ENCODE measurements at places on chromosomes 7 and 10.
A peak's percentile ranks its signal among the peaks of the same experiment; 100 is the strongest.

DNA sequence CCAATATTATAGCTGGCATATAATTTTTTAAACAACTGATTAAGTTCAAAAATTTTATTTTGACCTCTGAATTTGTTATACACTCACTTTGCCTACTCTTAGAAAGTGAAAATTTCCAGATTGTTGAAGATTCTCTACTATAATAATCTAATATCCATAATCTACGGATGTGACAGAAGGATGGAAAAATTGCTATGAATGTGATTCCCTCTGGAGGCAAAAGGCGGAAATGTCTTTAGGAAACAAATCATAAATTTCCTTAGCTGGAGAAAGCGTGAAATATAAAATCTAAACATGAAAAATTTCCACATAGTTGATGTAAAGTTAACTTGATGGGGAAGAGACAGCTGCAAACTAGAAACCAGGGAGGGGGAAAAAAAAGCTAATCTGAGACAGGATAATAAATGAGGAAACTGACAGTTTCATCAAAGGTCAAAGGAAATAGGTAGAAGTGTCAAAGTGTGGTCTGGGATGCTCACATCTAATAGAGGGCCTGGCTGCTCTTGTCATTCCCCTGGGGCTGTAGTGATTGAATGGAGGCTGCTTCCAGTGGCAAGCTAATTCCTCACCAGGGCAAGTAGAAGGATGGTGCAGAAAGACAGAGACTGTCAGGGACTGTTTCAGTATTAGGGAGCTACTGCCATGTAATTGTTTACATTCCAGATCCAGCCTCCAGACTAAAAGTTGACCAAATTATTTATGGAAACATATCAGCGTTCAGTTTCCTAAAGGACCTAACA is 264.5 kb downstream of the SDHAF3 start:
- no peak overlapping the region for H3K4me3 ChIP-seq
- H3K4me1 ChIP-seq: no peaks in the 10 kb centered on the region
- no peaks in the 10 kb centered on the region for H3K36me3 ChIP-seq
- H3K27me3 ChIP-seq: no peaks in the 10 kb centered on the region
- no peak overlapping the region for H3K27ac ChIP-seq

- no peaks in the 10 kb centered on the region for H3K36me3 ChIP-seq
- H3K4me3 ChIP-seq: no peak overlapping the region
- no peaks in the 10 kb centered on the region for H3K27me3 ChIP-seq
- peak; percentile 62 for DNase-seq
- no peak overlapping the region for H3K27ac ChIP-seq
These were observed 125.4 kb upstream of the TARP start for GRCh38 chr7:38398725-38399321.

- no peaks in the 10 kb centered on the region for H3K27me3 ChIP-seq
- H3K4me3 ChIP-seq: no peak overlapping the region
- DNase-seq: no peak
- H3K36me3 ChIP-seq: no peaks in the 10 kb centered on the region
These were observed 5.0 kb downstream of the TWIST1 start for GRCh38 chr7:19112274-19113001.

DNA sequence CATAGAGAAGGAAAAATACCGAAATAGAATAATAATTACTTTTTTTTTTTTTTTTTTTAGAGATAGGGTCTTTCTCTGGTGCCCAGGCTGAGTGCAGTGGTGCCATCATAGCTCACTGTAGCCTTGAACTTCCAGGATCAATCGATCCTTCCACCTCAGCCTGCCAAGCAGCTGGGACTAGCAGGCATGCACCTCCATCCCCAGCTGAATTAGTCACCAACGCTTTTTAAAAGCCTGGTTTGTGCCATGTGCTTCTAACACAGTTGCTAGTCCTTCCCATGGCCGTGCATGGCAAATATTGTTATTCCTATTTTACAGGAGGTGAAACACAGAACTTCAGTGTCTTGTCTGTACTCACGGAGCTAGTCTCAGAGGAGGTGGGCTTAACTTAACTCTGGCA is 23.2 kb downstream of the LYZL2 start:
- no peaks in the 10 kb centered on the region for H3K36me3 ChIP-seq
- no peak overlapping the region for H3K4me3 ChIP-seq
- H3K4me1 ChIP-seq: no peaks in the 10 kb centered on the region
- no peaks in the 10 kb centered on the region for H3K27me3 ChIP-seq
- DNase-seq: no peak

GRCh38 chr7:47830015-47830414 is 118.3 kb downstream of the PKD1L1 start:
- H3K4me3 ChIP-seq: no peak overlapping the region
- DNase-seq: no peak
- H3K27me3 ChIP-seq: no peaks in the 10 kb centered on the region
- H3K36me3 ChIP-seq: no peaks in the 10 kb centered on the region

DNA sequence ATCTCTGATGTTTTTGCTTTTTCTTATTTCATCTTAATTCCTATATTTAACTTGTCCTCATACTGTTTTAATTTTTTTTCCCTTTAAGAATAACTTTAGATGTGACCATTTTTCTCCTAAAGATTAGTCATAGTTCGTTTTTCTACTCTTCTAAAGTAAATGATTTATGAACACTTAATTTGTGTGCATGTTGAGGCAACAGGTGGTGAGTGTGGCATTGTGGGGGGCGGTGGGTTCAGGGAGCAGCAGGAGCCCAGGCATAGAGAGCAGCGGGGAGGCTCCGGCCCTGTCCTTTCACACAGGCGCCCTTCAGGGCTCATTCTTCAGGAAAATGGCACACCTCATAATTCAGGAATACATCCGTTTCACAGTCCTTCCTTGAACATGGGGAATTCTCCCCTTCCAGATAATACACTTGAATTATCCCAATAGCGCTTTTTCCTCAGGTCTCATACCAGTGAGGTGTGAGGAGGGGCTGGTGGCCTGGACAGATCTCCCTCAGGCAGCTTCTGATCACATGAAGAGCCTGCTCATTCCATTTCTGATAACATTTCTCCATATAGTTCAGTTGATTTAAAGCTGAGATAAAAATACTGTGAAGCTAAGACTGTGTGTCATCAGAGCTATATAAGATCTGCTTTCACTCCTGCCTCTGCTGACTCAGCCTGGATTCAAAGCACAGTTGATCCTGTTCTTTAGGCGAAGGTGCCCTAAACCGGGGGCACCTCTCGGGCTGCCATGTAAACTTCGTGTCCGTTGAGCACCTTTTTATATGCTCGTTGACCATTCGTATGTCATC is 40.2 kb downstream of the CUL1 start:
- no peak for DNase-seq
- no peaks in the 10 kb centered on the region for H3K27me3 ChIP-seq
- H3K4me3 ChIP-seq: no peak overlapping the region
- H3K4me1 ChIP-seq: peaks cover 6% of the 10 kb centered on the region
- no peak overlapping the region for H3K27ac ChIP-seq
- H3K36me3 ChIP-seq: peaks cover 40% of the 10 kb centered on the region

DNA sequence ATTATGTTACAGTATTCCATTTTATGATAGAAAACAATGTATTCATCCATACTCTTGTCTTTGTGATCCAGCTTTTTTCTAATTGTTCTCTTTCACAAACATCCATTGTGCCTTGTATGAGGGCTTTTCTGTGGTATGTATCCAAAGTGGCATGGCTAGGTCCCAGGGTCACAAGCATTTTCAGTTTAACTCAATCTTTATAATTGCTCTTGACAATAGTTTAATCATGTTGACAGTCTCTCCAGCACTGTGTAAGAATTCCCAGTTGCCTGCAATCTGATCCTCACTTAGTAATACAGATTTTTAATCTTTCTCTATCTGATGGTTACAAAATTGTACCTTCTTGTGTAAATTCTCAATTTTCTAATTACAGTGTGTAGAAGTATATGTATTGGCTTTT is 533.4 kb downstream of the NEBL start:
- no peaks in the 10 kb centered on the region for H3K36me3 ChIP-seq
- no peak overlapping the region for H3K4me3 ChIP-seq
- DNase-seq: no peak
- no peaks in the 10 kb centered on the region for H3K27me3 ChIP-seq
- no peaks in the 10 kb centered on the region for H3K4me1 ChIP-seq

- H3K27me3 ChIP-seq: no peaks in the 10 kb centered on the region
- no peak for DNase-seq
- no peaks in the 10 kb centered on the region for H3K36me3 ChIP-seq
- H3K4me1 ChIP-seq: peaks cover 12% of the 10 kb centered on the region
- H3K4me3 ChIP-seq: no peak overlapping the region
- H3K27ac ChIP-seq: no peak overlapping the region
These were observed 2.3 kb downstream of the ARHGAP22 start for GRCh38 chr10:48602401-48603135.

DNA sequence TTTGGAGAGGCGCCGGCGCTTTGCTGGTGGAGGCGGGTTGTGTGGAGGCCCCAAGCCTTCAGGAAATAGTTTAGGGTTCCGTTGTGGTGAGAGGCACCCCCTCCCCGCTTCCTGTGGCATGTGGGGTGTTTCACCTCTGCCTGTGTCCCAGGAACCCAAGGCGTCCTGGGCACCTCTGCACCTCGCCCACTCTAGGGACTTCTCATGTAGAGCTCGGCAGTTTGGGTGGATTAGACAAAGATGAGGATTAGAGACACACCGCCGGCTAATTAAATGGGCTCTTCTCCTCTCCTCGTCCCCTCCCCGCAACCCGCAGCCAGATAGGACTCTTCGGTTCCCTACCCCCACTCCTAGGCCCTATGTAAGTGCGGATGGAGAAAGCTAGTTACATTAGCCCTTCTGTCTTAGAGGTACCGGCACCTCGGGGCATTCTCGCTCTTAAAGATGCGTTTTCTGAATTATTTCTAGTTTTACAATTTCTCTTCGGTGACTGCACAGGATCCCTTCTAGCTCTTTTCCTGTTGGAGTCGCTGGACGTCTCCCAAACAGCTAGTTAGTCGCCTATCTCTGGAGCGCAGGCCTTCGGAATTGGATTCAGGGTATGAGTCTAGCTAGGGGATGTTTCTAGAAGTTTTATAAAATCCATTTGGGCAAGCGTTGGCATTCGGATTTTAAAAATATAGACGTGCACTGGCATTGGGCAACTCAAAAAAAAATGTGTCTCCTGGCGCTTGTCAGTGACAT is 7.8 kb downstream of the PTF1A start:
- no peak for DNase-seq
- no peaks in the 10 kb centered on the region for H3K36me3 ChIP-seq
- no peak overlapping the region for H3K27ac ChIP-seq
- no peak overlapping the region for H3K4me3 ChIP-seq
- H3K27me3 ChIP-seq: no peaks in the 10 kb centered on the region

DNA sequence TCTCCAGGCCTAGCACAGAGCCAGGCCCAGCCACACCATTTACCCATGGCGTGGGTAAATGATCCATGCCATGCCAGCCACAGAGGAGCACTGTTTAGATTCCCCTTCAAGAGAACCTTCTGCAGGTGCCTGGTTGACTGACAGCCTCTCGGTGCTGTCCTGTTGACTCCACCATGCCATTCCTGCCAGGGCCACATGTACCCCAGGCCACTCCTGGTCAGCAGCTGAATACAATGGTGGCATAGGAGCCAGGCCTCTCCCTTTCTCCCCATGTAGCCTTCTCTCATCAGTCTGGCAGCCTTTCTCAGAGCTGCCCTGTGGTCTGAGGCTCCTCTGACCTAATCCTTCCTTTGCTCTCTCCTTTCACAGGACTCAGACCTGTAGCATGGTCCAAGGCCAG is 39.2 kb upstream of the GPAM start:
- no peaks in the 10 kb centered on the region for H3K4me1 ChIP-seq
- H3K36me3 ChIP-seq: no peaks in the 10 kb centered on the region
- H3K4me3 ChIP-seq: no peak overlapping the region
- no peaks in the 10 kb centered on the region for H3K27me3 ChIP-seq
- no peak for DNase-seq
- H3K27ac ChIP-seq: no peak overlapping the region

DNA sequence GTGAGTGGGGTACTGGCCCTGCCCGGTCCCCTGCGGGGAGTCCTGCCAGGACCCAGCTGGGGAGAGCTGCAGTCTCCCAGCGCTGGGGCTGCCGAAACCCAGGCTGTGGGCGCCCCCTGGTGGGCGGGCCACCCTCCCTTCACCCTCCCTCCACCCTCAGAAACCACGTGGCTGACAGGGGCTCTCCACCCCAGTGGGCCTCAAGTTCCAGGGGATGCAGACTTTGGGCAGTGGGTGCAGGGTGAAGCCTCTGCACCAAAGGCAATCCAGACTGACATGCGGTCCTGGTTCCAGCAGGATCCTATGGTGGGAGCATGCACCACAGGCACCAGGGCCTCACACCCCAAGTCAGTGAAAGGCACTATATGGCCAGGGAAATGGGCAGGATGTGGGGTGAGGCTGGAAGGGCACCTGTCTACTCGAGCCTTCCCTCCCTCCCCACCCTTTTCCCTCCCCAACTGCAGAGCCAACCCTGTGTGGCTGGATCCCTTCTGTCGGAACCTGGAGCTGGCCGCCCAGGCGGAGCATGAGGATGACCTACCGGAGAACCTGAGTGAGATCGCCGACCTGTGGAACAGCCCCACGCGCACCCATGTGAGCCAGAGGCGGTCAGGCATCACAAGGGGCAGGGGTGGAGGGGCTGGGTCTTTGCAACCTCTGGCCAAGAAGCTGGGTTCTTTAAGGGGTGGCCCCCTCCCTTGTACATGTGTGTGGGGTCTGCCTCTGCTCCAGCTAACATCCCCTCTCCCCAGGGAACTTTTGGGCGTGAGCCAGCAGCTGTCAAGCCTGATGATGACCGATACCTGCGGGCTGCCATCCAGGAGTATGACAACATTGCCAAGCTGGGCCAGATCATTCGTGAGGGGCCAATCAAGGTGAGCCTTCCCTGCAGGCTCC is 38.8 kb downstream of the PSAP start:
- H3K4me1 ChIP-seq: no peaks in the 10 kb centered on the region
- DNase-seq: peak; percentile 53
- H3K36me3 ChIP-seq: no peaks in the 10 kb centered on the region
- no peak overlapping the region for H3K27ac ChIP-seq
- H3K4me3 ChIP-seq: no peak overlapping the region

DNA sequence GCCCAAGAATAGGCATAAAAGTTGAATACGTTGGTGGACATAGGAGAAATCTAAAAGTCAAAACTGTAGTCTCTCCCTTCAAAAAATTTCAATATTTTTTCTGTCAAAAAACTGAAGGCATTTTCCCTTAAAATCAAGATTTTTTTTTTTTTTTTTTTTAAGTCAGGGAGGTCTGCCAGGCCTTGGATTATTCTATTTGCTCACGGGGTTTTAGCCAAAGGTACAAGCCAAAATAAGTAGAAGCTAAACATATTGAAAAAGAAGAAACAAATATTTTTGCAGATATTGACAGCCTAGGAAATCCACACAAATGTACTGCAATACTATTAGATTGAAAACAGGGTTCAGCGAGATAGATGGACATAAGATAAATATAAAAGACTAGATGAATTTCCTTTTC is 190.1 kb upstream of the PLXDC2 start:
- DNase-seq: no peak
- H3K36me3 ChIP-seq: no peaks in the 10 kb centered on the region
- no peak overlapping the region for H3K4me3 ChIP-seq
- H3K4me1 ChIP-seq: no peaks in the 10 kb centered on the region
- H3K27me3 ChIP-seq: no peaks in the 10 kb centered on the region

DNA sequence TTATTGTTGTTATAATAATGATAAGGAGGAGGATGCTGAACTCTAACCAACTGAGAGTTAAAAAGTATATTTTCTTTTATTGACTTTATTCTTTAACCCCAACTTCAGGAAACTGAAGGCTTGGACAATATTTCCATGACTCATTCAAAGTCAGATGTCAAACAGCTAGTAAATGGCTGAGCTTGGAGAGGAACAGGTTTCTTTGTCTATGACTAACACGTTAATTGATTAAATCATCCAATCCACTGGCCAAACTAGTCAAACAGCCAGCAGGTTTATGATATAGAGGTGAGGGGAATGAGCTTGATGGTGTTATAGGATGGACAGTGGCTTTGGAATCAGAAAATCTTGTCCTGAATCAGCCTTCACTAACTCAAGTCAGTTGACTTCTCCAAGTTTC is 119.1 kb upstream of the WDR11 start:
- H3K36me3 ChIP-seq: no peaks in the 10 kb centered on the region
- H3K4me1 ChIP-seq: no peaks in the 10 kb centered on the region
- H3K4me3 ChIP-seq: no peak overlapping the region
- no peaks in the 10 kb centered on the region for H3K27me3 ChIP-seq
- DNase-seq: no peak

Measured in MM.1S (cell line).